Cortex of kidney (tissue), 1 donor: ENCODE measurements at places on chromosomes 16 and 17.

DNA sequence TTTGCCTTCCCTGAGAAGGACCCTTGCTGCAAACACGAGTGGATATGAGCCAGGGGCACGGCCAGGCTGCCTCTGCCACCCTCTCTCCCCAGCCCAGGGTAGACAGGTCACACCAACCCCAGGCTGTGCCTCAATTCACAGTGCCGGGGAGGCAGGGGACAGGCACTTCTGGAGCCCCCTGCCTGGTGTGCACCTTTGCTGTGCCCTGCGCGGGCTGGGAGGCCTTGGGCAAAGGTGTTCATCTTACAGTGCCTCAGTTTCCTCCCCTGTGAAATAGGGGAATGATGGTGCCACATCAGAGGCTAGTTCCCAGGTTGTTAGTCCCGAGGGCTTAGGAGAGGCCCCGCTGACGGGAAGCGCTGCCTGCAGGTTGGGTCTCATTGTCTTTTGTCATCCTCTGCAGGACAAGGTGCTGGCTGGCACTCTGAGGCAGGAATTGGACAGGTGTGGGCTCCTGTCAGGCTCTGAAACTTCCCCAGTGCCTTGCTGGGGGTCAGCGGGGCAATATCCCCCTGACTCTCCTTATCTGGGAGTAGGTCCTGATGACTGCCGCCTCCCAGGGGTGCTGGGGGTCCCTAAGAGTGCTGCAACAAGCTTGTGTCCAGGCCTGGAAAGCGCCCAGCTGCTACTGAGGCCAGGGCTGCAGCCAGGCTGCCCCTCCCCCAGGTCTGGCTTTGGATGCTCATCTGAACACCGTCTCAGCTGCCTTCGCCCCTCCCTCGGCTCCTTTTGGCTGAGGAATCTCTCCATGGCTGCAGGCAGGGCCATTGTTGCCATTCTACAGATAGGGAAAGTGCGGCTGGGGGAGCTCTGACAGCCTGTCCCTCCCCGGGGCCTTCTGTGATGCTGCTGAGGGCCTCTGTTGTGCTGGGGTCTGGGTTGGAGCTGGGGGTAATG is 3.1 kb downstream of the PRSS21 start:
- no peak for DNase-seq

- DNase-seq: no peak
Observed at GRCh38 chr17:76899414-76899813, 31.2 kb downstream of the MGAT5B start.

DNA sequence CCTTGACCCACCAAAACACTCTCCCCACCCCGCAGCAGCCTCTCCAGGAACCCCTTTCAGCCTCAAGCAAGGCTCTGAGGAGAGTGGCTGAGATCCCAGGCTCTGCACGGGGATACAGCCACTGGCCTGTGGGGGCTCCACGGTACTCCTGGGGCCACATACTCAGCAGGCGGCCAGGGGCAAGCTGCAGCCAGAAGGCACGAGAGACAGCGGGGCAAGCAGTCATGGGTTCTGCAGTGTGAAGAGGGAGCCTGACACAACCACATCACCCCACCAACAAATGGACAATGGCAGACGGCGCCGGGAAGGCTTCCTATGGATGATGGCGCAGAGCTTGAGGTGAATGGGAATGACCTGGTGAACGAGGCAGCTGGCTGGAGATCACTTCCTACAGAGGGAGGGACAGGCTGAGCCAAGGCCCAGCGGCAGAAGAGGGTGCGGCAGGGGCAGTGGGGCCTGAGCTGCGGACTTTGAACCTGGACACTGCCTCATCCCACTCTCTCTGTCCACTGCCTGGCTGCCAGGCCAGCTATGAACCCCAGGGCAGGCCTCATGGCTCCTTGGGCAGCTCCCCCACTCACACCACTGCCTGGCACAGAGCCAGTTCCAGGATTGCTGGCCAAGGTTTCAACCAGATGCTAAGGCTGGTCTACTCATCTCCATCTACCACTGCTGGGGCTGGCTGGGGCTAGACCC is 10.8 kb upstream of the BCAR1 start:
- DNase-seq: no peak

DNA sequence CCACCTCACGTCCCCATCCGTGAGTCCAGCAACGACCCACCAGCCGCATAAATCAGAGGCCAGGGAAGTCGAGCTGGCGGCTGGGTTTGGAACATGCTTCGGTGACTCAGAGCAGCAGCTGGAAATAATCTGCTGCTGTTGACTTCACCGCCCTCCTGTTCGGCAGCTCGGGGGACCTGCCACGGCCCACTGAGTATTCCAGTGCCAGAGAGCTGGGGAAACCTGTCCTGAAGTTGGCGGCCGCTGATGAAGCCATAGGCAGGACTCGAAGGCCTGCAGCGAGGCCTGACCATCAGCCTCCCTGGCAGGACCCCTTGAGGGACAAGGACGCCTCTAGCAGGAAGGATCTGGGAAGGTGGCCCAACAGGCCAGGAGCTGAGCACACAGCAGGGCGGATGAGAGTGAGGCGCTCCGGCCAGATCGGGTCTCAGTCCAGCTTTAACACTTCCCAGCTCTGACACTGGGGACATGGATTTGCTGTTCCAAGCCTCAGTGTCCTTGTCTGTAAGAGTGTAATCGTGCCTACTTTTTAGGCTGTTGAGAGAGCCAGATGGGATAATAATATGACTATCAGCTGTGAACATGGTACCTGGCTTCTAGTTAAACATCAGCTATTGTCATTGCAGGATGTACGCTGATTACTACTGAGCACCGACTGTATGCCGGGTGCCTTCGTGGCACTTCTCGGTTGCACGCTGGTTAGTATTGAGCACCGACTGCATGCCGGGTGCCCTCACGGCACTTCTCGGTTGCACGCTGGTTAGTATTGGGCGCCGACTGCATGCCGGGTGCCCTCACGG is 50.4 kb upstream of the CIBAR2 start:
- no peak for DNase-seq

DNA sequence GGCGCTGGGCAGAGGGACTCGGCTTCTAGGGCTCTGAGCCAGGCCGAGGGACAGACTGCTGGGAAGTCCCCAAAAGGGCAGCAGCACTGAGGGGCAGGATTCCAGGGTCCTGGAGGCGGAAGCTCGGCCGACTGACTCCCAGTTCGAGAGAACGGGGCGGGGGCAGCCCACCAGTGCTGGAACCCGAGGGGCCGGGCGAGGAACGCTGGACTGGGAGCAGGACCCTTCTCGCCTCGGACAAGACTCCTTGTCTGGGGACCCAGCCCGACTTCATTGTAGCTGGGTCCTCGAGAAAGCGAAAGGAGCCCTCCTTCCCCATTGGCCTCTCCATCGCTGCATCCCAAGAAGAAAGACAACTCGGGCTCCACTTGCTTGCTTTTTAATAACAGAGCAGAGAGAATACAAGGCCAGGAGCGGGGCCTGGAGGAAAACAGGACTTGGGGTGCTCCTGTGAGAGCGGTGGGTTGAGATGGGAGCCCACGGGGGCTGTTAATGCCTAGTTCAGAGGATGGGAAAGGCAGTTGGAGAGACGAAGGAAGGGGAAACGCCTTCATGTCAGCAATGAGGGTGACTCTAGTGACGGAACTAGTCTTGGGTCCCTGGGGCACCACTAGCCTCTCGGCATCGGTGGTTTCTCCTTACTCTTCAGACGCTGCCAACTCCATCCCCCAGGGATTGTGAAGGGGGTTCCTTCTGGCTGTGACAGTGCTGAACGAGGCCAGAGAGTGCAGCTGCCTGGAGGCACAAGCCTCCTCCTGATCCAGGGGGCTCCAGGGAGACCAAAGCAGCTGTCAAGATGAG is 492 bp upstream of the CAMTA2 start:
- no peak for DNase-seq

DNA sequence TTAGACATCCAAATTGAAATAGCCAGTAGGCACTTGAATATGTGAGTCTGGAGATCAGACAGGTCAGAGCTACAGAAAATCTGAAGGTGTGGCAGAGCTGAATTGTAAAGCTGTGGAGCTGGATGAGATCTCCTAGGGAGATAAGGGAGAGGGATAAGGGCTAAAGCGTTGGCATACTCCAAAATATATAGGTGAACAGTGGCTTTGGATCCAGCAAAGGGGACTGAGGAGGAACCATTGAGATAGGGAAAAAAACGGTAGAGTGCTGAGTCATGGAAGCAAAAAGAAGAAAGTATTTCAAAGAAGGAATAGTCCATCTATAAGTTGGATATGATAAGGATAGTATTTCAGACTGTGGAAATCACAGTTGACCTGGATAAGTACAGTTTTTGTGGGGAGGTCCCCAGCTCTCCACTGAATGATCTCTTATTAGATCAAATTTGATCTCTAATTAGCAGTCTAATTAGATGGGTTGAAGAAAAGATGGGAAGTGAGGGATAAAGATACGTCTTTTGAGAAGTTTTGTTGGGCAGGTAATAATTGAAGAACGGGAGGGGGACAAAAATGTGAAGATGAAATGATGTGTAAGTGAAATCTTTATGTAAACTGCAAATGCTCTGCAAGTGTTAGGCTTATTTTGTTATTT is 587 bp upstream of the DBF4B start:
- DNase-seq: no peak

GRCh38 chr17:66299711-66300110 is 2.7 kb upstream of the PRKCA start:
- DNase-seq: no peak

DNA sequence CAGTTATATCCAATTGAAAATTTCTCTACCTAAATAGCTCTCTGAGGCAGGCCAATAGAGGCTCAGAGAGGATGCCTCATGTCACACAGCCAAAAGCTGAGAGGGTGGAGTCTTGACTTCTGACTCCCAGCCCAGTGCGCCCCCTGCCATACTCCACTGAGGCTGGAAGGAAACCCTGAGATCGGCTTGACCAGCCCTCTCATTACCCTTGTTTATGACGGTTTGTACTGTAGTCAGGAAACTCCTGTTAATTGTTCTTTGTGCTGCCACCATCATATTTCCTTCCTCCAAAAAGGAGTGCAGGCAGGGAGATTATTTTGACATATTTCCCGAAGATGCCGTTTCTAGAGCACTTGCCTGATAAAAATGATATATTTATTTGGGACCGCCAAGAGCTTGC is 107.9 kb downstream of the AIPL1 start:
- no peak for DNase-seq

DNA sequence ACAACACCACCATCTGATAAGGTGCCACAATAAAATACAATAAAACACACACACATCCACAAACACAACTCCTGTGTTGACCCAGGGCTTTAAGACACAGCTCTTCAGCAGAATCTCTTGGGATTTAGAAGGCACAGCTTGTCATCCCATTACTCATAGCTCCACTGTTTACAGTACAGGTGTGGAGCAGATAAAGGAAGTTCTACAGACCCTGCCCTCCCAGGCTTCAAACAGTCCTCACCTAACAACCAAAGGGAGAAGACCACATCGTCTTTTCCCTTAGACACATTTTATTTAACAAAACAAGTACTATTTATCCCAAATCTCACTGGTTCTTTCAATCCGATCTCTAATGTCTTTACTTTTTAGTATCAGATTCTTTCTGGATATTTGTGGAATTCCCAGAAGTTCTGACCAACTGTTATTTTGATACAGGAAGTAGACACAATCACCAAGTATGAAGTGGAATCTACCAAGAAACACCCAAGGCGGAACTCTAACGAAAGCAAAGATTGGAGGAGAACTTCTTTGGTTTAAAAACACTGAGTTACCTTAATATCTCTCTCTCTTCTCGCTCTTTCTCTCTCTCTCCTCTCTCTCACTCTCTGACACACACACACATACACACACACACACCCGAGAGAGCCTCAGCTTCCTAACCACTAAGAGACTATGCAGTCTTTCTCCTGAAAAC is 46.1 kb downstream of the CYTH1 start:
- DNase-seq: no peak

DNA sequence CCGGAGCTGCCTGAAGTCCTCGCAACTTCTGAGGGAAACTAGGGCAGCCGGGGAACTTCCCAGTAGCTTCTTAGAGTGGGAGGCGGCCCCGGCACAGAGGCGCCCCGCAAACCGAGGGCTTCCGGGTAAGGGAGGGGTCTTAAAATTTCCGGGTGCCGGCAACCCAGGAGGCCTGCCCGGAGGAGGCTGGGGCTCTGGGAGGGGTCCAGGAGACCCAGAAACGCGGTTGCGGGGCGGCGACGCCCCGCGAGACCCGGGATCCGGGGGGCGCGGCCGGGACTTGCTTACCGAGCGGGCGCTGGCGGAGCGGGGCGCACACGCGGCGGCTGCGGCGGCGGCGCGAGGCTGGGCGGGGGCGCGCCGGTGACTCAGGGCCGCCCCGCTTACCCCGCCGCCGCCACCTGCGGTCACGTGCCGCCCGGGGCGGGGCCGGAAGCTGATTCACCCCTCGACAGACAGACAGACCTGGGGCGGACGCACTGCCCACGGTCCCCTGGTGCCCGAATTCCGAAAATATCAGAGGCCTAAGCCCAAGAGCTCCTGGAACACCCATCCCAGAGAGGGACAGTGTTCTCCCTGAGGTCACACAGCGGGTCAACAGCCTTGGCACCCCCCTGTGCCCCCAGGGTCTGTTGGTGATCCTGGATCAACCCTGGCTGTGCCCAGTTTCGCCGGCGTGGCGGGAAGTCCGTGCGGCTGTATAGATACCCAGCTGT is at the start of gene FAM83G:
TSS of gene FAM83G (minus strand) at position 344 of the 716 bp plus-strand sequence. CDS start 723 bp downstream, outside the sequence.
- DNase-seq: no peak

- no peak for DNase-seq
Observed at GRCh38 chr17:65902831-65903522, 289.0 kb downstream of the CEP112 start.

DNA sequence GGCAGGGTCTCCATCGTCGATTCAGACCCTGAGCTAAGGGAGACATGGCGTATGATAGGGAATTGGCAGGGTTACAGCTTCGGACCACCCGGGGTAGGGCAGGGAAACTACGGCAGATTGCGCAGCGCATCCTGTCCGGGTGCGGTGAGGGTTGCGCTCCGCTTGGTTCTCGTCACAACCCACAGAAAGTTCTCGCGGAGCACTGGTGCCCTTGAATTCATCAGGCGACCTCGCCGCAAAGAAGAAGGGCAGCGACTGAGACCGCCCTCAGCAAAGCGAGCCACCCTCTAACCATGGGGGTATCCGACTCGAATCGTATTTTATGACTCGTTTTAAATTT is 1.2 kb downstream of the HS3ST3B1 start:
- DNase-seq: no peak

DNA sequence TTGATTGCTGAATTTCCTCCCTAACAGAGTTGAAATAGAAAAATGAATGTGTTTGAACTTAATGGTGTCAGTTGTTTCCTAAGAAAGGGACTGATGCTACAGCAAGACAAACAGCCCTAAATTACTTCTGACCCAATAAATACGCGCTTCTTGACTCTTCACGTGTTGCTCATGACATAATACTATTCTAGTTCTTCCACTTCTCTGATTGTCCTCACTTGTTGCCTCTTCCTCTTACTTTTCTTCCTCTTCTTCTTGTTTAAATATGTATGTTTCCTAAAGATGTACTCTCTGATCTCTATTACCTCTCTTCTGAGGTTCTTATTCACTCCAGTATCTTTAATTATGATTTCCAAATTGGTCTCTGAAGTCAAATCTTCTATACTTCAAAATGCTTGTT is 32.4 kb downstream of the RNF43 start:
- no peak for DNase-seq

- DNase-seq: no peak
Observed at GRCh38 chr16:515175-515938, 12.2 kb upstream of the CAPN15 start.
